ENCODE measurements at places on chromosomes 6 and 20.

GRCh38 chr6:159934181-159934580 is 34.7 kb upstream of the IGF2R start:
- DNase-seq: no peak
- no peak overlapping the region for H3K4me3 ChIP-seq
- H3K27me3 ChIP-seq: peaks cover 1% of the 10 kb centered on the region
- H3K27ac ChIP-seq: no peak overlapping the region

DNA sequence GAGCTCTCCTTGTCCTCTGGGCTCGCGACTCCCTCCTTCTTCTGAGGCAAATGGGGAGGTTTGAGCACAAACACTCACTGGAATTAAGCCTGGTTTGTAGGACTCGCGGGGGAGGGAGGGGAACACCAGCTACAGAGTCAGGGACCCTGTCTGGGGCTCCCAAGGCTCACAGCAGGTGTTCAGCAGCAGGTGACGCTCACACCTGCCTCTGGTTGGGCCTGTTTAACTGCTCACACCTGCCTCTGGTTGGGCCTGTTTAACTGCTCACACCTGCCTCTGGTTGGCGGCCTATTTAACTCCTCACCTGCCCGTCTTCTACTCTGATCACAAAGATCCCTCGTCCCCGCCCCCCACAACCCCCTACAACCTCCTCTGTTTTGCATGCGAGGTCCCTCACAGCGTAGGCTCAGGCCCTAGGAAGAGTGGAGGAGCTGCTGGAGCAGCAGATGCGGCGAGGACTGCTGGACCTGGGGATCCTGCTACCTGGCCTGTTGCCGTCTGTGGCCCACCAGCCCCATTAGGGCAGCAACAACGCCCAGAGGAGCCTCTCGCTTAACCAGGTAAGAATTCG is 181.9 kb downstream of the ERMARD start:
- no peak overlapping the region for H3K4me3 ChIP-seq
- H3K27ac ChIP-seq: no peak overlapping the region
- no peaks in the 10 kb centered on the region for H3K4me1 ChIP-seq
- peaks cover 10% of the 10 kb centered on the region for H3K27me3 ChIP-seq
- H3K36me3 ChIP-seq: peaks cover 8% of the 10 kb centered on the region

- H3K27me3 ChIP-seq: peaks cover 4% of the 10 kb centered on the region
- H3K4me3 ChIP-seq: no peak overlapping the region
- no peaks in the 10 kb centered on the region for H3K4me1 ChIP-seq
Observed at GRCh38 chr6:74603322-74604076, 602.4 kb downstream of the COL12A1 start.

- H3K27ac ChIP-seq: no peak overlapping the region
- peaks cover 4% of the 10 kb centered on the region for H3K4me1 ChIP-seq
- no peak overlapping the region for H3K4me3 ChIP-seq
Observed at GRCh38 chr6:103707596-103708325, 1152.0 kb downstream of the HACE1 start.

- H3K27me3 ChIP-seq: peaks cover 1% of the 10 kb centered on the region
- peaks cover 7% of the 10 kb centered on the region for H3K4me1 ChIP-seq
- H3K36me3 ChIP-seq: peaks cover 10% of the 10 kb centered on the region
- no peak overlapping the region for H3K27ac ChIP-seq
Observed at GRCh38 chr6:18166312-18167036, 11.3 kb downstream of the KDM1B start.

DNA sequence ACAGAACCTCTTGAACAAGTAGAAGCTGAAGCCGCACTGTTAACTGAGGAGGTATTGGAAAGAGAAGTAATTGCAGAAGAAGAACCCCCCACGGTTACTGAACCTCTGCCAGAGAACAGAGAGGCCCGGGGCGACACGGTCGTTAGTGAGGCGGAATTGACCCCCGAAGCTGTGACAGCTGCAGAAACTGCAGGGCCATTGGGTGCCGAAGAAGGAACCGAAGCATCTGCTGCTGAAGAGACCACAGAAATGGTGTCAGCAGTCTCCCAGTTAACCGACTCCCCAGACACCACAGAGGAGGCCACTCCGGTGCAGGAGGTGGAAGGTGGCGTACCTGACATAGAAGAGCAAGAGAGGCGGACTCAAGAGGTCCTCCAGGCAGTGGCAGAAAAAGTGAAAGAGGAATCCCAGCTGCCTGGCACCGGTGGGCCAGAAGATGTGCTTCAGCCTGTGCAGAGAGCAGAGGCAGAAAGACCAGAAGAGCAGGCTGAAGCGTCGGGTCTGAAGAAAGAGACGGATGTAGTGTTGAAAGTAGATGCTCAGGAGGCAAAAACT is 40.1 kb downstream of the ZBTB2 start:
- peaks cover 7% of the 10 kb centered on the region for H3K27me3 ChIP-seq
- H3K36me3 ChIP-seq: peaks cover 21% of the 10 kb centered on the region
- peaks cover 8% of the 10 kb centered on the region for H3K4me1 ChIP-seq

DNA sequence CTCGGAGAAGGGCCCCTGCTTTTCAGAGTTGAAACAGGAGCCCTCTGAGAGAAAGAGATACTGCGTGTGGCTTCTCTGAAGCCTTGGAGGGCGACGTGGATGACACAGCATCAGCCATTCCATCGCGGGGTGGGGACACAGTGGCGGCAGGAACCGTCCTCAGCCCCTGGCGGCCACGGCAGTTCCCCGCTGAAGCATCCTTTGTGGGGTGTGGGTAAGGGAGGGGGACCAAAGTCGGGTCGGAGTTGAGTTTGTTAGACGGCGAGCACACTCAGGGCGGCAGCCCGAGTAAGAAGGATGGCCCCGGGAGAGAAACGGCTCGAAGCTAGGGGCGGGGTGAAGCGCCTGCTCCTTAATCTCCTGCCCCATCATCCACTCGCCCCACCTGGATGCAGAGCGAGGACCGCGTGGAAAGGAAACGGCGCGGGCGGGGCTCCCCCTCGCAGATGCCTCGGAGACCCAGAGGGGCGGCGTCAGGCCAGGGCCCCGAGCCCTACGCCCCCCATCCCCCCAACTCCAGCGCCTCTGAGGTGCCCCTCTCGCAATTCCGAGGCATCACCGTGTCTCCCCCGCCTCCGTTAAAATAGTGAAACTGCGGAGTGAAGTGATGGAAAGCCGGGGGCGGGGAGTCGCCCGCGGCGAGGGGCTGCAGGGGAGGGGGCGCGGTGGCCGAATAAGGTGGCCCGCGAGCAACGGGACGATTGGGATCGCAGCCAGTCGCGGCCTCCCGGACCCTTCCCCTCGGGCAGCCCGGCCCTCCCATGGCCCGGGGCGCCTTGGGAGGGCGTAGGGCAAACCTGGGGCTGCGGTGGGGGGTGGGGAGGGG is 796 bp upstream of the RREB1 start:
- no peaks in the 10 kb centered on the region for H3K36me3 ChIP-seq
- H3K27me3 ChIP-seq: peaks cover 6% of the 10 kb centered on the region
- peaks cover 9% of the 10 kb centered on the region for H3K4me1 ChIP-seq
- H3K4me3 ChIP-seq: peak overlapping the region; percentile 86
- no peak for DNase-seq

DNA sequence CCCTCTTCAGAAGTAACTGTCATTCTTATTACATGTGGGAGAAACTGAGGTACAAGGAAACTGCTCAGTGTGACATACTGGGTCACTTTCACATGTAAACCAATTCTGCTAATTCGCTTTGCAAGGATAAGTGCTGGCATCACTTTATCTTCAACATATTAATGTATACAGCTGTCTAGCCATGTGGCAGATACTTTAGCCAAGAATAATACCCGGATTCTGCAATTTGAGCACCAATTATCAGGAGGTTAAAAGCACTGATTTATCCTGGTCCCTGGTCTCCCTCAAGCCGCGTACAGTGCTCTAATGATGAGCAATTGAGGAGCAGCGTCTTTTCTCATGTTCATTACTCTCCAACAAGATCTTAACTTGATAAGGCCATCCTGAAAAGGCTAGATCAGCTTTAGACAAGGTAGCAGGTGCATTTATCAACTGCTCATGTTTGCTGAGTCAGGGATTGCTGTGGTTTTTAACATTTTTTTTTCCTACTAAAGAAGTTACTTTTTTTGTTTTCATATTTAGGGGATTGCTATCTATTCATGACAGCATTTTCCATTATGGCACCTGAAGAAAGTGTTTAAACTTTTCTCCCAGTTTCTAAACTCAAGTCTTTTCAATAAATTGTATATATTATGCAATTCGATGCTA is 1066.3 kb upstream of the MAP3K7 start:
- H3K4me1 ChIP-seq: peaks cover 50% of the 10 kb centered on the region
- no peak overlapping the region for H3K27ac ChIP-seq
- no peak for DNase-seq
- H3K36me3 ChIP-seq: no peaks in the 10 kb centered on the region
- H3K27me3 ChIP-seq: no peaks in the 10 kb centered on the region
- no peak overlapping the region for H3K4me3 ChIP-seq

DNA sequence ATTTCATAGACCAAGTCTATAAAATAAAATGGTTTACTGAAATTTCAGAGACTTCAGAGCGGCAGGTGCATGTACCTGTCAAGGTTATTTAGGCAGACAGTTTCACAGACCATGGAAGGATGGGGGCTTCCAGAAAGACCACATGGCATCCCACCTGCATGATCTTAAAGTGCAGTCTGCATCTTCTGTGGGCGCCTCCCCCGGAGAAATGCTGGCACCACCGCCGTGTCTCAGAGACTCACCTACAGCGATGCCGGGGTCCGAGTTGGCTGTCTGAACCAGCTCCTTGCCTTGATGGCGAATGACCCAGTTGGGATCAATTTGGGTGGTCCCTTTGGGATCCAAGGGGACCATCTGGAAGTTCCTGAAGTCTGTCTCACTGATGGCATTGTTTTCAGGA is 30.6 kb downstream of the THBS2 start:
- peaks cover 3% of the 10 kb centered on the region for H3K4me1 ChIP-seq
- H3K36me3 ChIP-seq: peaks cover 3% of the 10 kb centered on the region
- H3K27ac ChIP-seq: no peak overlapping the region
- peaks cover 6% of the 10 kb centered on the region for H3K27me3 ChIP-seq
- no peak overlapping the region for H3K4me3 ChIP-seq

- peak overlapping the region; percentile 40 for H3K4me3 ChIP-seq
- DNase-seq: no peak
- H3K36me3 ChIP-seq: peaks cover 6% of the 10 kb centered on the region
- no peaks in the 10 kb centered on the region for H3K27me3 ChIP-seq
- H3K27ac ChIP-seq: peak overlapping the region; percentile 86
Observed at GRCh38 chr6:167441715-167442206, 116.9 kb downstream of the TTLL2 start.

GRCh38 chr6:16064671-16065072 is 64.2 kb upstream of the MYLIP start:
- peak overlapping the region; percentile 25 for H3K27ac ChIP-seq
- peaks cover 11% of the 10 kb centered on the region for H3K4me1 ChIP-seq
- no peak for DNase-seq
- H3K36me3 ChIP-seq: no peaks in the 10 kb centered on the region

GRCh38 chr6:157292202-157292601 is 31.1 kb downstream of the TMEM242 start:
- no peak for DNase-seq
- peaks cover 1% of the 10 kb centered on the region for H3K27me3 ChIP-seq
- no peak overlapping the region for H3K4me3 ChIP-seq
- H3K4me1 ChIP-seq: no peaks in the 10 kb centered on the region
- H3K36me3 ChIP-seq: no peaks in the 10 kb centered on the region

- no peaks in the 10 kb centered on the region for H3K36me3 ChIP-seq
- no peaks in the 10 kb centered on the region for H3K27me3 ChIP-seq
- peaks cover 7% of the 10 kb centered on the region for H3K4me1 ChIP-seq
Observed at GRCh38 chr6:142903812-142904211, 41.2 kb downstream of the HIVEP2 start.

DNA sequence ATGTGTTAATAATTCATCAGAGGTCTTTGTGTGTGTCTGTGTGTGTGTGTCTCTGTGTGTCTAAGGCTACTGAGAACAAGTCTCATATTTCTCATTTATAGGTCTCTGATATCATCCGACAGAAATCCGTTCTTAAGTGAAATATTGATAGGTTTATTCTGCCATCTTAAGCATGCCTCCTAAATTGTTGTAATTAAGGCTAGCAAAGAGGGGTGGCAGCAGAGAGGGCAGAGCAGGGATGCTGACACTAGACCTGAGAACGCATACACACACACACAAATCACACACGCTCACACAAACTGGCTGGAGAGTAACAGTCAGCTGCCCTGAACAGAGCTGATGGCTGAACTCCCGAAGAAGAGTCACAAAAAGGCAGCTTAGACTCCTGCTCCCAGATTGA is 84.9 kb upstream of the LRFN2 start:
- H3K36me3 ChIP-seq: no peaks in the 10 kb centered on the region
- H3K27ac ChIP-seq: no peak overlapping the region
- H3K4me1 ChIP-seq: no peaks in the 10 kb centered on the region
- no peak for DNase-seq

DNA sequence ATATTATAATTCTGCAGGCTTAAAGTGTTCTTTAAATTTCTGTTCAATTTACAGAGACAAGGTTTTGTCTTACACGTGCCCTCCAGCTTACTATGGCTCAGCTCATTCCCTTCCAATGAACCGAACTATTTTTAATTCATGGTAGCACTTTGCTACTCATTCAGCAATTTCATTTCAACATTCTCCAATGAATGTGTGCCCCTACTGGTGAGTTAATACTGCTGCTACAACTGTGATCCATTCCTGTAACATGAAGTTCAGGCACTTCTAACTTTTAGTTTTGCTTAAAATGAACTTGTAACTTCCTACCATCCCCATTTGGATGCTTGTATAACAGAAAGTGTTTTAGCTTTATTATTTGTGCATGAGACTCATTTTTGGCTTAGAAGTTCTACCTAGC is 99.7 kb downstream of the F13A1 start:
- peaks cover 5% of the 10 kb centered on the region for H3K4me1 ChIP-seq
- no peaks in the 10 kb centered on the region for H3K36me3 ChIP-seq
- no peak overlapping the region for H3K4me3 ChIP-seq

GRCh38 chr6:53992522-53992921 is 118.7 kb upstream of the MLIP start:
- no peaks in the 10 kb centered on the region for H3K27me3 ChIP-seq
- no peaks in the 10 kb centered on the region for H3K4me1 ChIP-seq
- DNase-seq: no peak
- H3K4me3 ChIP-seq: no peak overlapping the region

DNA sequence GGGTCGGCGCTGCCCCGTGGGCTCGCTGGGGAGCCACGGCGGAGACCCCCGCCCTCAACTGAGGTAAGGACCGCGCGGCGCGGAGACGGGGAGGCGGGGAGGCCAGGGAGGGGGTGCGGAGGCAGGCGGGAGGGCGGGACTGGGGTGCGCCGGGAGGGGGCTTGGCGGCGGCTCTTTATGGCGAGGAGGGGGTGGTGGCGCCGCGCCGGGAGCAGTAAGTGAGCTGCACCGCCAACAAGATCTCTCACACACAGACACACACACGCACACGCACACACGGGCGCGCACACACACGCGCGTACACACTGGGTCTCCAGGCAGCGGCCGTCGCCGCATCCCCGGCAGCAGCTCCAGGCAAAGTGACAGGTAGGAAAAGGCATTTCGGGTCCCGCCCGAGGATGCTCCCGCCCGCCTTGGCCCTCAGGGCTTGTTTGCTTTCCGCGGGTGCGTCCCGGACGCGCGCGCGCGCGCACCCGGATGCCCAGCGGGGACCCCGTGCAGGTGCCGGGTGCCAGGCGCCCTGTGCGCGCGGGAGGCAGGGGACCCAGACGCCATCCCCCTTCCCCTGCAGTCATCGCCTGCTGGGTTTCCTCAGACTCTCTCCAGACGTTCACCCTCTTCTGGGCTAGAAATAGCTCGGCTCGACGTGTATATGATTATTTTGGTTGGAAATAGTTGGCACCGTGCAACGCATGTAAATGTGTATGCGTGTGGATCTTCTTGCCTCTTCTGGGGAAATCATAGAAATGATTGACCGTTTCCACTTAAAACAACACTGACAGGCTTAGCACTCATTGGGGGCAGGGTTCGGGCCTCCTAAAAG is at the start of gene PLCB4:
Gene PLCB4, plus strand, starts transcription at position 247 of the 823 bp plus-strand sequence. CDS start 238,728 bp downstream, outside the sequence.
- peak within 1 kb of the TSS; percentile 94 for H3K4me3 ChIP-seq
- peak; percentile 58 for DNase-seq
- H3K36me3 ChIP-seq: peaks cover 7% of the 10 kb centered on the region
- peak within 1 kb of the TSS; percentile 90 for H3K27ac ChIP-seq
- H3K27me3 ChIP-seq: no peaks in the 10 kb centered on the region
